ENCODE measurements at places on chromosomes 2 and 18.
A peak's percentile ranks its signal among the peaks of the same experiment; 100 is the strongest.

- peak; percentile 73 for DNase-seq
Measured at GRCh38 chr2:64049633-64050220, 30.5 kb upstream of the VPS54 start.

- DNase-seq, result peak; percentile 43
Measured at GRCh38 chr18:77068321-77069312, 64.0 kb downstream of the MBP start.

- no peak for DNase-seq
Measured at GRCh38 chr2:42569116-42569711, 782 bp downstream of the MTA3 start.

DNA sequence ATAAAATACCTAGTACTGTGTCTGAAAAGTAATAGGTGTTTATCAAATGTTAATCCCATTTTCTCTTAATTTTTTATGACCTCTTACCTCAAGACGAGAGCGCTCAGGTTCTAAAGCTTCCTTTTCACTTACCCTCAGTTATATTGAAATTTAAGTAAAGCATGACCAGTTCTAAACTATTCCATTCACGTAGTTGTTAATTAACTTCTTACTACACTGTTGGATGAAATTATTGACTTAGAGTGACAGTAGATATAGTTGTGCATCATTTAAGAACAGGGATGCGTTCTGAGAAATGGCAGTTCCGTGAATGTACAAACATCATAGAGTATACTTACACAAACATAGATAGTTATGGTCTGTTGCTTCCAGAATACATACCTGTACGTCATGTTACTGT lies 20.1 kb upstream of the HTR2B start:
- no peak for DNase-seq

DNA sequence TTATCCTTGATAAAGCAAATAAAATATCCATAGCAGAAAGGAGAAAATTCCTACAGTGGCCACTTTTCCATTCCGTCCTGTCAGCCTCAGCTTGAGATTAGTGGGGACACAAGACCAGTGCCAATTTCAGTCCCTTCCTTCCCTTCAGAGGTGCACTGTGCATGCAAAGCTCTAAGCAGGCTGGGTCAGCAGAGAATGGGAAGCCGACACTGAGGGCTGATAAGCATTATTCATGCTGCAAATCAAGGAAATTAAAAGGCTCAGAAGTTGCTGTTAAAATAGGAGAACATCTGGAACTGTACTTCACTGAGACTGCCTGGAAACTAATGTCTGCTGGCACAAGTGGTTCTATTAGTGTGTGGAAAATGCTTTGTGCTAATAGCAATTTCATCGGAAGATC lies 534.3 kb downstream of the ADCYAP1 start:
- no peak for DNase-seq

DNA sequence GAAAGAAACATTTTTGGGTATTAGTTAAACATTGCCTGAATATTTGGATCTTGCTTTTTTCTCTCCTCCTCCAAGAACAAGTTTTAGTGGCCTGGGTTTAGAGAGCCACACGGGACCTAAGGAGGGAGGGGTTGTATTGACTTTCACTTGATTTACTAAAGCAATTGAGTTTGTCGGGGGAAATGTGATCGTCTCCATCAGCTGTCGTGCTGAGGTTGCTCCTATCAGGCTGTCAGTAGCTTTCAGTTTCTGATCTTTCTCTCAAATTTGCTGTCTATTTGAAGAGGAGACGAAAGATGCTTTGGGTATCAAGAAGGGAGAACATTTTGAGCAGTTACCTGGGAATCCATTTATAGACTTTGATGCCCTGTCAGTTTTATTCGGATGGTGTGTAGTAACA lies 106.0 kb downstream of the SETBP1 start:
- no peak for DNase-seq

- no peak for DNase-seq
Measured at GRCh38 chr2:132403146-132403545, 13.5 kb upstream of the GPR39 start.

DNA sequence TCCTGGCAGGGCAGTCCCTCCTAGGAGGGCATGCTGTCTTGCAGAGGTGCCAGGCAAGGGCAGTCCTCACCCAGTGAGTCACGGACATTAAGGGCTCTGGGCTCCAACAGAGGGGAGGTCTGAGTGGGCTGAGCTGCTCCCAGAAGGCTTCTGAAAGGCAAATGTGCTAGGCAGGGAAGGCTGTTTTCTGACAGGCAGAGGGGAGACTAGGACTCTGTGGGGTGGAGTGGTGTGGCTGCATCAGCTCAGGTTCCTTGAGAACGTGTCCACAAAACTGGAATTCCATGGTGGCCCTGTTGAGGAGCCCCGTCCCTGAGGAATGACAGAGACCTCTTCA lies 283.5 kb downstream of the MYCN start:
- no peak for DNase-seq

DNA sequence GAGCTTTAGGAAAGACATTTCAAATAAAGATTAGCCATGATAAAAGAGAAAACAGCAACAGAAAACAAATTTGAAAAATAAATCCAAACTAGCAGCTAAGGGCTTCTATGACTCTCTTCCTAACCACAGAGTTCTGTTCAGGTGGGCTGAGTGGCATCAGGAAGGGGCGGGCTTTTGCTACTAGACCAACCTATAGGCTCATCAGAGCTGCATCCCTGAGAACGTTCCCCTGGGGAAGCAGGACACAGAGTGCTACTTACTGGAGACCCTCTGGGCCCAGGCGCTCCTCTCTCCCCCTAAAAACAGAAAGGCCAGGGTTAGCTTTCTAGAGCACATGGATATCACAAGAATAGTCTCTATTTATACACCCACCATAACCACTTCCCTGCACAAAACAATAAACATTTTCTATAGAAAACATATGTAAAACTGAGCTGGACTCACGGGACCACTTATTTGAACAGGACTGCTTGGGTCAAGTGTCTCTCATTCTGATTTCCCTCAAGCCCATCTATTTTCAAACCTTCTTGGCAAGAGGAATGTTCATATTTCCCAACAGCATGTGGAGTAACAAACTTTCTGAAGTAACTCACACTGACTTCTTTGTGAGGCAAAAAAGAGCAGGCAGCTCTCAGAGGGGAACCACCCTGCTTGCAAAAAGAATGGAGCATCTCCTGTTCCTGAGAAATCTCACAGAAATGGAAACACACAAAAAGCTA lies 78.9 kb upstream of the LMAN1 start:
- DNase-seq, result no peak

DNA sequence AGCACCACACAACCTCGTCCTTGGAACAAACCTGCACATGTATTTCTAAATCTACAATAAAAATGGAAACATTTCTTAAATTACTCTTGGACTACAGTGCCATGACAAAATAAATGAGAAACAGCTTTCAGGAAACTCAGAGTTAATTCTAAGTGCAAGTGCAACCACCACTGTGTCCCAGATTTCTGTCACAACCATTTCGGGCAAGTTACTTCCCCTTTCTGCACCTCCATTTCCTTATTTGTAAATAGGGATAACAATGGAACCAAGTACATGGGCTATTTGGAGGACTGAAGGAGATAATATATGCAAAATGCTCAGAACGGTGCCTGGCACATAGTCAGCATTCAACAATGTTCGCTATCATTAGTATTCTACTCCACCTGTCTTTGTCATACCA lies 93.2 kb downstream of the CACNB4 start:
- DNase-seq, result no peak

DNA sequence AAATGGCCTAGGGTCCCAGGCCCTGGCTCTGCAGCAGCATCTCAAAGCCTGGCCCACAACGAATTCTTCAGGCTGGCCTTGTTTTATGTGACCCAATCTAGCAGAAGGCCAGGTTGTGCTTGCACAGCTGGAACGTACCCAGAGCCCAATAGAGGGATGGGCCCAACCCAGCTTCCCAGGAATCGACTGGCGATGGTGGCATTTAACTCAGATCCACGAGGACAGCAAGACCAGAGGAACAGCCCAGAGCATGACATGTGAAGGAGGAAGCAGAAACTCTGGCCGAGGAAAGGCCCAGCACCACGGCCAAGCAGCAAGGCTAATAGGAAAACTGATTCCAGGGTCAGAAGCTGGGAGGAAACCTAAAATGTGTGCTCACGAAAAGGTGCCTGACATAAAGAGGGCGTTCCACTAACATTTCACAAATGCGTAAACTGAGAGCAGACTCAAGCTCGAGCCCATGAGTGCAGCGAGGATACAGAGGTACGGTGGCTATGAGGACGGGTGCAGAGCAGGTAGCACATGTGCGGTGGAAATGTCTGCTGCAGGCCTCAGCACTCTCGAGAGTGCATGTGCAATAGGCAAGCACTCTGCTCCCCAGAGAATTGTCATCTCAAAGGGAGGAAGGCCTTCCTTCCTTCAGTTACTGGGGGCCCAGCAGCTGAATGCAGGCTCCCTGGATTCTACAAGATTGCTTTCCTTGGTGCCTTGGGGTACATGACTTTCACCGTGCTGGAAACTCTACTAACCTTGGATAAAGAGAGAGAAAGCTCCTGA lies 156.9 kb upstream of the GLI2 start:
- no peak for DNase-seq

DNA sequence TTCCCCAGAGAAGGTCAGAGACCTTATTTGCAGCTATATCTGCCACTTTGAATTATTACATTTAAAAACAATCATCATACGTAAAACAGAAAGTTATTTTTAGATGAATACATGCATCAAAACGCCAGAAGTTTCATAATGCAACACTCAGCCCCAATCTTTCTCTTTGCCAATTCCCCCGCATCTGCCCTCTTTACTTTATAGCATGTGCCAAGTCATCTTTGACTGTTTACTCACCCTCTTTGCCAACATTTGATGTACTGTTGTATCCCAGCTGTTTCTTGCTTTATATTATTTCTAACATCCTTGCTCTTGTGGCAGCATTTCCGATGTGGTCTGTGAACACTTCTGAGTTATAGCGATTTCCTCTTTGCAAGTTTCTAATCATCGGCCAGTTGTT lies 86.2 kb downstream of the CRIM1 start:
- no peak for DNase-seq

DNA sequence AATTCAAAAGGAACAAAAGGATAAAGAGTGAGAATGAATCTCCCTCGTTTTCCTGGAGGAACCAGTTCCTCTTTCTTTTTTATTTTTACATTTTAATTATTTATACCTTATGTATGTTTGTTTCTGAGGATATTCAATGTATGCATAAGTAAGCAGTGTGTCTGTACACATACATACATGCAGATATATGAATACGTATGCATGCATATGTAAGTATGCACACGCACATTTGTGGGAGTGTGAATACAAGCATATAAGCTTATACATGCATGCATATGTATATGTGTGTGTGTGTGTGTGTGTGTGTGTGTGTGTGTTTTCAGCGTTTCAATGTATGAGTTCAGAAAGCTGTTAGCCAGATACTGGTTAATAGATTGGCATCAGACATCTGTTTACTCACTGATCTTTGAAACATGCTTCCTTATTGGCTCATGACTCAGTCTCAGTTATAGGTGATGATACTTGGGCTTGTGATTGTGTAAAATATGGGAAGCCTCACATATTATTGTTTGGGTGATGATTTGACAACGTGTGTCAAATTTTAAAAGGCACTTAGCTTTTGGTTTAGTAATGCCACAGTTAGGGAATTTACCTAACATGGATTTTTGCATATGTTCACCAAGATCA lies 279.7 kb upstream of the TRIB2 start:
- no peak for DNase-seq

DNA sequence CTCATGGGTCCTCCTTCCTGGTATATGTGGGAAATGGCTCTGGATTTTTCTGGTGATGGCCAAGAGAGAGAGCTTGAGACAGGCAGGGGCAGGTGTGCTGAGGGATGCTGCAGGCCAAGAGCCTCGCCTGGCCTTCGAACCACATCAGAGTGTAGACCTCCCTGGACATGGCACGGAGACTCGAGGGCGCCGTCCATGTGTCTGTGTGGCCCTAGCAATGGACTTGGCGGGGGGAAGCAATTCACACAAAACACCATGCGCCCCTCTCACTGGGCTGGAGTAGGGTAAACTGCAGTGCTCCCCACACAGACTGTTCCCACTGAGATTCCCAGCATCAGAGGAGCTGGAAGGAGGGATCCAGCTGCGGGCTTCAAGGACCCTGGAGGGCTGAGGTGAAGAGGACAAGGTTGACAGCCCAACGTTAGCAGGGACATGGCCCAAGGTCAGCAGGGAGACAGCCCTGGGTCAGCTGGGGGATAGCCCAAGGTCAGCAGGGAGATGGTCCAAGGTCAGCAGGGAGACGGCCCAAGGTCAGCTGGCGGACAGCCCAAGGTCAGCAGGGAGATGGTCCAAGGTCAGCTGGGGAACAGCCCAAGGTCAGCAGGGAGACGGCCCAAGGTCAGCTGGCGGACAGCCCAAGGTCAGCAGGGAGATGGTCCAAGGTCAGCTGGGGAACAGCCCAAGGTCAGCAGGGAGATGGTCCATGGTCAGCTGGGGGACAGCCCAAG lies 75.4 kb upstream of the HDAC4 start:
- DNase-seq, result no peak

DNA sequence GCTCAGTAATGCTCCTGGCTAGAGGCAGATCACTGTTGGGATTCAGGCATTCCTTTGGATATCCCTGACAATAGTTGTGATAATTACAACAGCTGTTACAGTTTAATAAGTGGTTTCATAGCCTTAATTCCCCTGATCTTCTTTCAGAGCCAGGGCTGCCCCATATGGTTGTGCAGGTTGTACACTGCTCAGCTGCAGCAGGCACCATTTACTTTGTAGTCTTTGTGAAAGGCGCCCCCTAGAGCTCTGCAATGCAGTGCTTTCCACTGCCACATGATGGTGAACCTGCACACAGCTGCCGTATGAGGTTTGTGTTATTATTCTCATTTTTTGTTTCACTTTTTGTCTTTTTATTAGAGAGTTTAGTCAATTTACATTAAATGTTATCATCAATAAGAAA lies 239.1 kb downstream of the KCNS3 start:
- no peak for DNase-seq

GRCh38 chr18:34998661-34999060 lies 42.6 kb upstream of the MAPRE2 start:
- DNase-seq, result no peak

- DNase-seq, result no peak
Measured at GRCh38 chr18:43004421-43004820, 111.1 kb downstream of the RIT2 start.

DNA sequence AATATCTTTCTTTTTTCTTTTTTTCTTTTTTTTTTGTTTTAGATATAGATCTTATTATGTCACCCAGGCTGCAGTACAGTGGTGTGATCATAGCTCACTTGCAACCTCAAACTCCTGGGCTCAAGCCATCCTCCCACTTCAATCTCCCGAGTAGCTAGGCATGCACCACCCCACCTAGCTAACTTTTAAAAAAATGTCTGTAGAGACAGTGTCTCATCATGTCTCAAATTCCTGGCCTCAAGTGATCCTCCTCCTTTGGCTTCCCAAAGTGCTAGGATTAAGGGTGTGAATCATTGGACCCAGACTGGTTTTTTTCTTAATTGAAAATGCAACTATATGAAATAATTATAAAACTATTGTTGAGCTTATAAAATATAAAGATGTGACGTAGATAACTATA lies 9.8 kb upstream of the ZCCHC2 start:
- DNase-seq, result no peak

DNA sequence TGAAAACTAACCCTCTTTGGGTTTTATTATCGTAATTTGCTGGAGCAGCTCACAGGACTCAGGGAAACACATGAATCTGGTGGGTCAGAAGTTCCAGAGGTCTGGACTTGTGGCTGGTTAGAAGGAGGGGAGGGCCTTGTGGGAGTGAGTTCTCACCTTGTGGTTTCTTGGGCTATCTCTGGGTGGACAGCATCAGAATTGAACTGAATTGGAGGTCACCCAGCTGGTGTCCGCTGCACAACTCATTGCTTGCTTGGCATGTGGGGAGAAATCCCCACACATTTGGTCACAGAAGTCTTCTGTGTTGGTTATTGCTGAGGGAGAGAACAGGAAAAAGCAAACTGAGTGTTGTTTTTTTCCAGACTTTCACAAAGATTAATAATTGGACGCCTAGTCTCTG lies 27.5 kb downstream of the ZNF892 start:
- no peak for DNase-seq

GRCh38 chr18:6950641-6951040 lies 167.0 kb downstream of the LAMA1 start:
- DNase-seq, result no peak
